Foreskin keratinocyte (primary cell): ENCODE measurements at places on chromosomes 3 and 15. TPM values are rescaled to one million over a fixed set of nuclear protein-coding genes. Genes with fewer than 3 reads are reported as not detected.

Gene CCDC39
- total RNA-seq: not detected in 2 replicates

Gene PATL2
- 0.21 and 0.37 TPM in 2 replicates for total RNA-seq

Gene TRIM42
- total RNA-seq: not detected in 2 replicates

Gene GATM
- total RNA-seq: 0.20 and 0.32 TPM in 2 replicates

GRCh38 chr3:152127058-152127457 lies 141.7 kb upstream of the MBNL1 start:
- DNase-seq: no peak

- peak; percentile 41 for DNase-seq
Measured at GRCh38 chr3:87468938-87469337, 192.6 kb upstream of the POU1F1 start.

DNA sequence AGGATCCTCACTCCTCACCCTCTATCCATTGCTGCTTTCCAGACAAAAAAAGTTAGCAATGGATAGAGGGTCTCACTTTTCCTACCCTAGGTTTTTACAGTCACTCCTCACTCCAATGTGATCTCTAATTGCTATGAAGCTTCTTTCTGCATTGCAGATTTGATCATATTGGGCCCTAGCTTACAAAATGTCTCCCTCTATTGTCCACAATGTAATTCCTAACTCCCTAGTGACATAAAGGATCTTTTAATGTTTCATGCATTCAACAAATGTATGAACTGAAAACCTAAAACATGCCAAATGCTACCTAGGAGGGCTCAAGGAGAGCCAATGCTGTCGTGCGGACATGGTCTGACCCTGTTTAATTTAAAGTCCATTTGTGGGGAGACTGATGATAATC lies 234.8 kb downstream of the CADM2 start:
- DNase-seq: no peak

DNA sequence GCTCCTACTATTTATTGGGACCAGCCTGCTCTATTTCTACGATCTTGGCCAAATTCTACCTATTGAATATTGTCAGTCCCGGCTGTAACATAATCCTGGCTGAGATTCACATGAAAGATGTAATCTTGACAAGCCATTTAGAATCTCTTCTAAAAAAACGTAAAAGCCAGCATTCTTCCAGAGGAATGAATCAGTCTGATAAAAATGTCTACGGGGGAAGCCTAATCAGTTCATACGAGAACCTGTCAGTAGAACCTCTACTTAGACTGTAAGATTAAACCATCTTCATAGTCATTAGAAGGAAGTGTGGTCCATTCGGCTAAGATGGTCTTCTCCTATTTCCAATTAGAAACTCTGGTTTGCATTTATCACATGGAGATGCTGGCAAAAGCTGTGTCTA lies 147.2 kb upstream of the WNT5A start:
- DNase-seq: no peak

- DNase-seq: no peak
Measured at GRCh38 chr3:114874522-114874971, 272.5 kb downstream of the ZBTB20 start.
